ENCODE measurements at places on chromosomes 13 and 19.

DNA sequence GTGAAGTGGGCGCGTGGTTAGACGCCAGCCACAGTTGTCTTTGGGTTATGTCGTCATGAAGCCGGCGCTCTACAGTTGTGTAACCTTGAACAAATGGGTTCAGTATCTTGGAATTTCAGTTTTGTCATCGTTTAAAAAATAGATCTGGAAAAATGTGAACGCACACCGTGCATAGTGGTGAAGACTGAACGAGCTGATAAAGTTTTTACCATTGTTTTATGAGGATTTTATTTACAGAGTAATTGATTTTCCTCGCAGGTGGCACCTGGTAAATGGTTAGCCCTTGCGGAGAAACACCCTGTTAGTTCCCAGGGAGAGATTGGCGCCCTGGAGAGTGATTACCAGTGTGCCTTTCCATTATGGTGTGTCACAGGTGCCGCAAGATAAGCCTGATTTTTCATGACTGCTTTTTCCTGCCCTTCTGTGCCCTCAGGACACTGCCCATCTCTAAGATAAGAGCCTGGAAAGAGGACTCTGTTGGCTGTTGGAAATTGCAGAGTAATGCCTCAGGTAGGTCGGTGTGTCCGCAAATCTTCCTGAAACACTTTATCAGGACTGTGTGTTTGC is 577 bp downstream of the ZNF181 start:
- DNase-seq: no peak

- no peak for DNase-seq
Observed at GRCh38 chr13:98942485-98942884, 35.4 kb downstream of the DOCK9 start.

DNA sequence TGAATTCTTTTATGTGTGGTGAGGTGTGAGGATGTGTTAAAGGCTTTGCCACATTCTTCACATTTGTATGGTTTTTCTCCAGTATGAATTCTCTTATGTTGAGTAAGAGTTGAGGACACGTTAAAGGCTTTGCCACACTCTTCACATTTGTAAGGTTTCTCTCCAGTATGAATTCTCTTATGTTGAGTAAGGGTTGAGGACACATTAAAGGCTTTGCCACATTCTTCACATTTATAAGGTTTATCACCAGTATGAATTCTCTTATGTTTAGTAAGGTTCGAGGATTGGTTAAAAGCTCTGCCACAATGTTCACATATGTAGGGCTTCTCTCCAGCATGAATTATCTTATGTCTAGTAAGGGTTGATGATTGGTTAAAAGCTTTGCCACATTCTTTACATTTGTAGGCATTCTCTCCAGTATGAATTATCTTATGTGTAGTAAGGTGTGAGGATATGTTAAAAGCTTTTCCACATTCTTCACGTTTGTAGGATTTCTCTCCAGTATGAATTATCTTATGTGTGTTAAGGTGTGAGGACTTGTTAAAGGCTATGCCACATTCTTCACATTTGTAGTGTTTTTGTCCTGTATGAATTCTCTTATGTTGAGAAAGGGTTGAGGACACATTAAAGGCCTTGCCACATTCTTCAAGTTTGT is 27.1 kb downstream of the ZNF724 start:
- no peak for DNase-seq

DNA sequence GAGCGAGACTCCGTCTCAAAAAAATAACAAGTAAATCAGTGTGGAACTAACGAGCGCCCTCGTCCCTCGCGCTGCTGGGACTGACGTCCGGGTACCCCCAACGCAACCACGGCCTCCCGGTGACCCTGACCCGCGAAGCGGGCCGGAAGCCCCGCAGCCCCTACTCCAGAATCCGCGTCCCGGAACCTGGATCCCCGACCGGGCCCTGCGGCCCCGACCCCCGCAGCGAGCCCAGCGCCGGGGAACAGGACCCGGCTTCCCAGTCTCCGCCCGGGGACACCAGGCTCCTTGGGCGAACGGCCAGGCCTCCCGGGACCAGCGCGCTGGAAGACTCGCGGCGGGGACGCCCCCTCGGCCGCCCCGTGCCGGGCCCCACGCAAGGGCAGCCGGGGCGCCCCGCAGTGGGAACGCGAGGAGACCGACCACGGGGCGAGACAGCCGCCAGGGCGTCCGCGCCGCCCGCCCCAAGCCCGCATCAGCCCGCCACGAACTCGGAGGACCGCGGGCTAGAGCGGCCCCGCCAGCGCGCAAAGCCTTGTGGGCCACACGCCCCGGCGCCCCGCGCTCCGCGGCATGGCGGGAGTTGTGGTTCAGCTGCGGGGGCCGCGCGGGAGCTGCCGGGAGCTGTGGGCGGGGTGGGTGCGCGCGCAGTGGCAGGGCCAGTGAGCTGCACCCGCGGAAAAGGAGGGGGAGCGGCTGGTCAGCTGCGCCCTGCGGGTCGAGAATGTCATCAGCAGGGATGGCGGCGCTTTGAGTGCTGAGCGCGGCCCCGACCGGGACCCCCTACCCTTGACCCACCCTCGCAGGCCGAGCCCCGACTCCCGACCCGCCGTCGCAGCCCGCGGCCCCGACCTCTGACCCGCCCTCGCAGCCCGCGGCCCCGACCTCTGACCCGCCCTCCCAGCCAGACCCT is 7.5 kb upstream of the MADCAM1 start:
- DNase-seq: peak; percentile 85

DNA sequence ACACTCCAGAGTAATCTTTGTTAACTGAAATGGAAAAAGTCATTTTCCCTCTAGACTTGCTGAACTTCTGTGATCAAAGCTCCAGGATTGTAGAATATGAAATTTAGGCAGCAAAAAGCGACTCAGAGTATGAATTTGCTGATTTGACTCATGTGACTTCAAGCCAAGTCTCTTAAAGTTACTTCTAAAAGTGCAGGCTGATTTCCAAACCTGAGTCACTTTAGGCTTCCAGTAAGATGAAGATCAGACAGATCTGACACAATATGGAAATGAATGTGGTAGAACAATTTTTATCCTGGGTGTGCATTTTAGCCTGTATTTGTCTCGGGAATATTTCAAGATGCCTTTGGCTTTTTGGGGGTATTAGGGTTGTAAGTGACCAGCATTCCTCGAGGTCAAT is 151.0 kb upstream of the TMTC4 start:
- no peak for DNase-seq

DNA sequence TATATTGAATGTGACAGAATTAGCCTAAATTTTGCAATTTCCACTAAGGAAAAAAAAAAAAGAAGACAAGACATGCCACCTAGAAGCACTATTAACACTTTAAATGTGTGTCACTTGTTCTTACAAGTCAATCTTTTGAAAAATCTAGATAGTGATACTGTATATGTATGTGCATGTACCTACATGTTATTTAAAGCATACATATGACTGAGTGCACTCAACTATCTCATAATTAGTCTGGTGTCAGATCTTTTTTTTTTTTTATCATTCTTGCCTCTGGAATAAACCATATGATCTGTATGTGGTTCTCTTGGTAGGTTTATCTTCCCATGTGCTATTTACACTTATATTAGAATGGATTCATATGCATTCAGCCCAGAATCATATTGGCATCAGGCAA is 62.3 kb downstream of the FOXO1 start:
- no peak for DNase-seq

DNA sequence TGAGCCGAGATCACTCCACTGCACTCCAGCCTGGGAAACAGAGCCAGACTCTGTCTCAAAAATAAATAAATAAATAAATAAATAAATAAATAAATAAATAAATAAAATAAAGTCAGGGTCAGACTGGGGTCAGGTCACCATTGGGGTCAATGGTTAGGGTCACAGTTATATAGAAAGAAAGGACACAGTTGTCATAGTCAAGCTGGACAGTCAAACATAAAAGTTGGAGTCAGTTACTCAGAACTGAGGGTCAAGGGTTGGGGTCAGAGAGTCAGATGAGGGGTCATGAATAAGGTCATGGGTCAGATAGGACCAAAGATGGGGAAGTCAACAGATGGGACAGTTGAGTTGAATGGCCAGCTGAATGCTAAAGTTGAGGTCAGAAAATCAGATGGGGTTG is 16.7 kb upstream of the EPOR start:
- no peak for DNase-seq

GRCh38 chr13:21980049-21980448 is 309.2 kb downstream of the FGF9 start:
- DNase-seq: no peak

GRCh38 chr13:74464670-74465069 is 330.5 kb upstream of the KLF12 start:
- DNase-seq: no peak

DNA sequence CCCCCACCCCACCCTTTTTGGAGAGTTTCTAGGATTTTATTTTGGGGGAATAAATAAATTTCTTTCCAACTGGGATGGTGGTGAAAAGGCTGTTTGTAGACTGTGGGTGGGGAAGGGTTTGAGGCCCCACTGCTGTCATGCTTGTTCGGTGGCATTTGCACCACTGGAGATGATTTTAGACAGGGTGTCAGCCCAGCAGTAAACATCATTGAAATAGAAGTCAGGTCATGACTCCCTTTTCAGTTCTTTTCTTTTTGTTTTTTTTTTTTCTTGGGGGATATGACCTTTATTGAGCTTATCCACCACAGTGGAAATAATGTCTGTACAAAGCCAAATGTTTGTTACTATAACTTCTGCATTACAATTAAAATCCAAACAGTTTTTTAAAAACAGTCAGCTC is 14.1 kb downstream of the UBAC2 start:
- DNase-seq: no peak

GRCh38 chr19:15776991-15777970 is 10.2 kb upstream of the OR10H5 start:
- DNase-seq: no peak

DNA sequence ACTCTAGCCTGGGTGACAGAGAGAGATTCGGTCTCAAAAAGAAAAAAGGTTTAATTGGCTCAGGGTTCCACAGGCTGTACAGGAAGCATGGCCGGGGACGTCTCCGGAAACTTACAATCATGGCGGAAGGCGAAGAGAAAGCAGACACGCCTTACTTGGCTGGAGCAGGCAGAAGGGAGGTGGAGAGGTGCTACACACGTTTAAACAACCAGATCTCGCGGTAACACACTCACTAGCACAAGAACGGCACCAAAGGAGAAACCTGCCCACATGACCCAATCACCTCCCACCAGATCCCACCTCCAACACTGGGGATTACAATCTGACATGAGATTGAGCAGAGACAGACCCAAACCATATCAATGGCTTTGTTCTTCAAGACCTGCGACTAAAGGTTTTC is 12.8 kb downstream of the CASP14 start:
- DNase-seq: no peak

DNA sequence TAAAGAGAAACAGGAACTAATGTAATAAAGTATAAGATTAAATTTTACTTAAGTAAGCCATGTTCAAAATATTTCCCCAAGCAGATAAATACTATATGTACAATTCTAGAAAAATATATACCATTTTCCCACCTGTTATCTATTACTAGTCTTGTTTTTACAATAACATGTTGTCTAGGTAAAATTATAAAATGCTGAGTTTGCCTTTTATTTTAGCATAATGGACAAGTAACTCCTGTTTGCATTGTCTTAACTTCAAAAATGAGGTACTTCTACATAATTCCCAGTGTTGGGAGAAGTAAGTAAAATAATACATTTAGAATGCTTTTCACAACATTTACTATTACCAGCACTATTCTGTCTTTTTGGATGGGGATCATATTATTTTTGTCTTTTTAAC is 800.5 kb downstream of the SLITRK6 start:
- no peak for DNase-seq

DNA sequence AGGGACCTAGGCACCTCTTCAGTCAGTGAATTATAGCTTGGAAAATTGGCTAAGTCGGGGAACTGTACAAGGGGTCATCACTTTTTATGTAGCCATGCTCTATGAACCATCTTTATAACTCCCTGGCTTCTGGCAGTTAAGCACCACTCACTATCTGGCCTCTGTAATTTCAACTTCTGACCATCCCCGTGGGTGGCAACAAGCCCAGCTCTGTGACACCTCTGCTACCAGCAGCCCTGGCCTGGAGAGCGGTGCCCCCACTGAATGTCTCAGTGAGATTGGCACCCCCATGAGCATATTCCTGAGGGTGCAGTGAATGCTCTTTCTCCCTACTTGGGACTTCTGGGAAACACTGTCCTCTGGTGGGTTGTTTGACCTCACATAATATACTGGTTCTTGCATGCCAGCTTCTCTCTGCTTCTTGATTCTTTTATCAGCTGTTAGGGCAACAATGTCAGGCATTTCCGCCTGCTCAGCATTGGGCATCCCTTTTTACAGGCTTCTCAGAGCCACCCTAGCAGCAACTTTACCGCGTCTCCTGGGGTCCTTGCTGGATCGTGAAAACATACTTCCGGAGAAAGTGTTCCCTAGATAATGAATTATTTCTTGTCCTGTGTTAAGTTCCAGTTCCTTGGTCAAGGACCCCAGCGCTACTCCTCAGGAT is 10.4 kb downstream of the KL start:
- no peak for DNase-seq

- DNase-seq: no peak
Observed at GRCh38 chr19:3404324-3405260, 38.2 kb downstream of the NFIC start.

GRCh38 chr19:4713384-4713951 is 10.2 kb downstream of the DPP9 start:
- DNase-seq: no peak

GRCh38 chr13:113597391-113598080 is 13.0 kb downstream of the TFDP1 start:
- DNase-seq: no peak

GRCh38 chr19:3800996-3801395 is 14.8 kb upstream of the MATK start:
- no peak for DNase-seq

- peak; percentile 80 for DNase-seq
Observed at GRCh38 chr19:3987619-3988371, 2.5 kb upstream of the EEF2 start.

- DNase-seq: no peak
Observed at GRCh38 chr13:34430294-34430693, 511.8 kb upstream of the NBEA start.

- no peak for DNase-seq
Observed at GRCh38 chr13:65971541-65971940, 1258.6 kb downstream of the PCDH9 start.

All from activated CD4-positive, alpha-beta T cell treated with anti-CD3 and anti-CD28 coated beads for 24 hours (primary cell).